ENCODE measurements at places on chromosomes 3 and 15.

GRCh38 chr3:5201536-5201935 lies 14.0 kb downstream of the EDEM1 start:
- no peak for DNase-seq

DNA sequence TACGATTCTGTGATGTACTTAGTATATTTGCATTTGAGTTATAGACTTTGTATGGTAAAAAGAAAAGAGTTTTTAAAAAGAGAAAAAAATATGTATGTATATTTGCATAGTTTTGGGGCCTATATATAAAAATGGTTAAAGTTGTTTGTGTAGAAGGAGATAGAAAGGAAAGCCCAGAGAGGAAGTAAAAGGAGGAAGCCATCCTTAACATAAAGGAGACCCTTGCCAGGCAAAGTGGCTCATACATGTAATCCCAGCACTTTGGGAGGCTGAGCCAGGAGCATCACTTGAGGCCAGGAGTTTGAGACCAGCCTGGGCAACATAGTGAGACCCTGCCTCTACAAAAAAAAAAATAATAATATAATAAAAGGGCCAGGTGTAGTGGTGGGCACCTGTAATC lies 8.4 kb downstream of the SNAP23 start:
- no peak for DNase-seq

DNA sequence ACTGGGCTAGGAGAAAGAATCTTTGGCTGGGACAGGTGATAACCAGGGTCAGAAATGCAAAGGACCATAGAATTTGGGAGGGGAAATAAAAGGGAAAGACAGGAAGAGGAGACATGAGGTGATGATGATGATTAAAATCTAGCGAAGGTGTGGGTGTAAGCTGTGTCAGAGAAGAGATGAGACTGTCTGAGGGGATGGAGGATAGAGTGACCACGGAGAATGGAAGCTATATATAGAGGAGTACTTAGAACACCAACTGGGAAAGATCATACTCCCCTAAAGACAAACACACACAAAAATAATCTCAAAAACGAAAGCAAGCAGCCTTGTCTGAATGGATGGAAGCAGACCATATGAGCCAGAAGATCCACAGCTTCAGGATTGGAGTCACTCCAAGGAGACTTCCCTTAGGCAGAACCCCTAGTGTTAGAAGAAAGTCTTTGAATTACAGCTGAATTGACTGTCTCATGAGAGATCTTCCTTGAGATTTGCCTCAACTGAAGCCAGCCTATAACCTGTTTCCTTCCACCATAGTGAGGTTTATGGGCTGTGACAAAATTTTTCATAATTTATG lies 115.2 kb upstream of the DAZL start:
- DNase-seq, result no peak

DNA sequence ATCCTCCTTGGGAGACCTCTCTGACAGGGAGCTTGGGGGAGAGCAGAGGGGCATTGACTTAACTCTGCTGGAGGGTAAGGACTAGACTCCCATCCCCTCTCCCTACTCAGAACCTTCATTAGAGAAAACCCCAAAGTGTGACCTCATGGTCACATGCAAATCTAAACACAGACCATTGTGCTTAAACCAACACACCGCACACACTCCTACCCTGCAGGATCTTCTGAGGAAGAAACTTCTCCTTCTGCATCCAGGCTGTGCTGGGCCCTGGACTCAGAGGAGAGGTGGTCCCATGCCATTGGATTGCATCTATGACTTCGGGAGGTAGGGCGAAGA lies 805 bp upstream of the PARP16 start:
- no peak for DNase-seq

- DNase-seq, result no peak
These were observed 14.6 kb upstream of the IL17RD start for GRCh38 chr3:57179580-57180410.

DNA sequence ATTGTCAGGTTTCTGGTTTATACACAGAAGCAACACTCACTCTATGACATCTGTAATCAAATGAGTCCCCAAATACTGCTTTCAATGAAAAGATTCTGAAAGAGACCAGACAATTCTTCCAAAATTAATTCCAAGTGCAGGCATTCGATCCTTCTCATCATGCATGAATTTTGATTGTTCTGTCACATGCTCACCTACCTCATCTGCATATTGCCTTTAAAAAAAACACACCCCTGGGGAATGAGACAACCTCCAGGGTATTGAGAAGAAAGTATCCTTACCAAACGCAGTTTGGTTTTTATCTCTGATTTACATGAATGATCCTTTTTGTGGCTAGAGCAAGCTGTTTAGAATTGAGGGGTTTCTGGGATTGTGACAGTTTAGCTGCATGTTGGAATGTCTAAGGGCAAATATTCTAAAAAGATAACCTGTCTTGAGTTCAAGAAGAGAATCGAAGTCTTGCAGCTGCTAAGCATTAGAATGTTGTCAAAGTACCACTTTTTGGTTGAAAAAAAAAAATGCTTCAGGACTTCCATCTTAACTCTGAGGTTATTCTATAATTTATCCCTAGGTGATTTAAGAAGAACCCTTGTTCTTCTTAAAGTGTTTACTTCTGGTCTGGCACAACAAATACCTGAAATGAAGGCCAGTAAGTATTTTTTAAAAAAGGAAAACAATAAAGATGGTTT lies 653.1 kb downstream of the RBMS3 start:
- no peak for DNase-seq

GRCh38 chr3:11084677-11085076 lies 69.6 kb upstream of the HRH1 start:
- no peak for DNase-seq

DNA sequence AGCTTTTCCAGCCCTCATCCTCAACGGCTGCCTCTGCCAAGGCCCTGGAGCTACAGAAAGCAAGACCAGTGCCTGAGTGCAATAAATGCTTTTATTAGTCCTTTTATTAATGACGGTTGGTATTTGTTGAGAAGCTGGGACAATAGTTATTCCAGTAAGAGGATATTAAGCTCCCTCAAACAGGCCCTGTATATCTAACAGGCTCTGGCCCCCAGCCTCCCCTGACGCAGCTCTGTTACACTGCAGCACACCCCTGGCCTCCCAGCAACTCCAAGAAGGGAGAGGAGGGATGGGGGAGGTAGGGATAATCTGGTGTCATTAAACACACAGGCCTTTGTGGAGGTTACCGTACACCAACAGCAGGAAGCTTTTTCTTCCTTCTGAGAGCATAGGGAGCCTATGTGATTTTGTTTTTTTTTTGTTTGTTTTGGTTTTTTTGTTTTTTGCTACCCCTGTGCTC lies 30.8 kb upstream of the MAGEF1 start:
- DNase-seq, result no peak

GRCh38 chr3:98592345-98592935 lies 971 bp downstream of the CPOX start:
- no peak for DNase-seq

GRCh38 chr15:40038275-40038637 lies 725 bp downstream of the SRP14 start:
- no peak for DNase-seq

GRCh38 chr3:111998636-111999483 lies at the start of gene TAGLN3:
Gene TAGLN3, plus strand, starts transcription at chr3:111998922. Its CDS starts 501 bp downstream, at chr3:111999423.
- DNase-seq, result no peak

DNA sequence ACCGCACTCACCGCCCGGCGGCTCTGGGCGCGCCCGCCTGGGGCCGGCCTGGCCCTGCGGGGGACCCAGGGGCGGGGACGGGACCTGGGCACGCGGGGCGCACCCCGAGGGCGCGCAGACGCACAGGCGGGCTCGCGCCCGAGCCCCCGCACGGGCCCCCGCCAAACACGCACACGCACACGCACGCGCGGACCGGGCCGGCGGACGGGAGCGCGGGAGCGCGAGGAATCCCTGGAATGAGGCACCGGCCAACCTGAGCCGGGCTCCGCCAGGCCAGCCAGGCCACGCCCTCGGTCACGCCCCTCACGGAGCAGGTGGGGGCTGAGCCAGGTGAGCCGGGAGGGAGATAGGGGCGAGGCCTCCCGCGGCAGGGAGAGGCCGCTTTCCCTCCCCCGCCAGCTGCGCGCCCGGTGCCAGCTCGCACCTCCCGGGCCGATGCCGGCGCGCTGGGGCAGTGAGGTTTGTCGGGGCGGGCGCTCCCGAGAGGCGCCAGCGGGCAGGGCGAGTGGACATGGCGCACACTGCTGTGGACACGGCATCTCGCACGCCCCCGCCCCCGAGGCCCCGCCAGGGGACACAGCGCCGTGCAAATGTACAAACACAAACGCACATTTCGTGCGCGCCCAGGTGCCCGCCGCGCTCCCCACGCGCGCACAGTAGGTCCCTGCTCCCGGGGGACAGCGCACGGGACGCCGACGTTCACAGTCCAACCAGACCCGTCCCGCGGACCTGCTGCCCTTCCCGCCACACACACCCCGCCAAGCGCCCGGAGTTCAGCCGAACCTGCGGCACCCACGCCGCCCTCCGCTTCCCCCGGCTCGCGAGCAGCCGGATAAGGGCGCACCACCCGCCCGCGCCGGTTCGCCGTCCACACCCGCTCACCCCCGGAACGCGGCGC lies 75.9 kb upstream of the VGLL4 start:
- peak; percentile 65 for DNase-seq

- DNase-seq, result no peak
These were observed 2.8 kb downstream of the MB21D2 start for GRCh38 chr3:192914848-192915247.

DNA sequence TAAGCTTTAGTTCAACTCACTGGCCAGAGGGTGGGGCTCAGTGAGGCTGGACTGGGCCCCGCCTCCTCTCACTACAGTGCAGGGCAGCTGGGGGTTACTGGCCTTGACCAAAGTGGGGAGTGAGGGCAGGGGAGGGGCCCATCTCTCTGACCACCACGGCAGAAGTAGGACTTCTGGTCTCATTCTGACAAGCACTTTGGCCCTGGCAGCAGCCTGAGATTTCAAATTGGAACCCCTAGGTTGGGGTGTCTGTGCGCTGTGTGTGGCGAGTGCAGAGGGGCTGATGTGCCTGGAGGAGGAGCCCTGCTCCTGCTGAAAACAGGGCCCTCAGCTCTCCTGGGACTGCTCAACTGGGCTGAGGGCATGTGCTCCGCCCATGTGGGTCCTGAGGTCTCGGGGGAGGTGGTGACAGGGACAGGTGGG lies 60.3 kb upstream of the RPL32 start:
- no peak for DNase-seq

DNA sequence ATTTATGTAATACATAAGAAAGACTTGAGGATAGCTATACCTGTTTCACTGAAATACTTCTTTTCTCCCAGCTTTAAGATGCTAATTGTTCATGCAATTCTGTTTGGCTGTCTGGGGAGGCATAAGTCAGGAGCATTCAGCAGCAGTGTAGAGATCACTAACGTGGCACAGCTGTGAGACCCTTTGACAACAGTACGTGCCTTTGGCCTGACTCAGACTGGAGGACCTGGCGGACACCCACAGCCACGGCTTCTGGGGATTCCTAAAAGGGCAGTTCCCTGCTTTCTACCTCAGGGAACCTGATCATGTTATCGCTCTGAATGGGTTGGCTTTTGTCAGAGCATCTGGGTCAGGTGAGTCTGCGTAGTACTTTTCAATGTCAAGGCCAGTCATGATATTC lies 295.0 kb upstream of the ICE2 start:
- DNase-seq, result no peak

GRCh38 chr3:61855211-61855610 lies 293.8 kb downstream of the PTPRG start:
- DNase-seq, result no peak

DNA sequence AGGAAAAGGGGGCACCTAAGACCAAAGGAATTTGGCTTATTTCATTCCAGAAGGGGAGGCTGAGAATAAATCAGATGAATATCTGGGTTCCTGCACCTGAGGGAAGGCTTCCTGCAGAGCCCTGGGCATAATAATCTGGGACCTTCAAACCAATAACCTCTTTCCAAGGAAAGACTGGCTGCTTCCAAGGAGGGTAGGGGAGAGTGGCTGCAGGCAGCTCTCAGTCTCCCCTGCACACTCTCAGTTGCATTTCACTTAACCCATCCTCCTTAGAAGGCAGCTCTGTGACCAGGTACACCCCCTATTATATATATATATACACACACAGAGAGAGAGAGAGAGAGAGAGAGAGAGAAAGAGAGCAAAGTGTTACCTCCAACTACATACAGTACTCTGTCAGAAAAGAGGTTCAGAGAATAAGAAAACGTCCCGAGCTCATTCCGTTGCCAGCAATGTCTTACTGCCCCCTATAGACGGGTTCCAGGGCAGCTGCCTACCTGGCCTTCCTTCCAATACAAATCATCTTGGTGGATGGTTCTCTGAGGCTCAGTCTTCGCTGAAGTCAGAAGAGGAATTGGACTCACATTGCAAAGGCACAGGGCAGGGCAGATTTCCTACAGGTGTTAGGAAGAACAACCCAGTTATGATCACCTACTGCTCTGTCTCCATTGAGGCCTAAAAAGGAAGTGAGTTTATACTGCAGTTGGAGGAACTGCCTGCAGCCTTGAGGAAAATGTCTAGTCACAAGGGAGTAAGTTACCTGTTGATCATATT lies 26.1 kb downstream of the CAPN3 start:
- no peak for DNase-seq

DNA sequence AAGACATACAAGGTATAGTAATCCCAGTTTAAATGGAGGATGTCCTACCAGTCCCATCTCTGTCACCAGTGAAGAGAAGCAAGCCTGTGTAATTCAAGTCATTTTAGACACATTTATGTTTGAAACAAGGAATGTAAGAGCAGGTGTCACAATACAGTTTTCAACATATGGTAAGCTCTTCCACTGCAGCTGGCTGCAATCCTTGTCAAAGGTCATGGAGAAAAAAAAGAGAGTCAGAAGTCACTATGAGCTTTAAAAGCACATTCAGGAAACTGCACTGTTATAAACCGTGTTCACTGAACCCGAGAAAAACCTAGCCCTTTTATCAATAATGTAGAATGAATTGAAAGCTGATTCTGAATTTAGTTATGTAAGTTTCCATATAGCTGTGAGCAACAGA lies 206.4 kb downstream of the NAALADL2 start:
- no peak for DNase-seq

DNA sequence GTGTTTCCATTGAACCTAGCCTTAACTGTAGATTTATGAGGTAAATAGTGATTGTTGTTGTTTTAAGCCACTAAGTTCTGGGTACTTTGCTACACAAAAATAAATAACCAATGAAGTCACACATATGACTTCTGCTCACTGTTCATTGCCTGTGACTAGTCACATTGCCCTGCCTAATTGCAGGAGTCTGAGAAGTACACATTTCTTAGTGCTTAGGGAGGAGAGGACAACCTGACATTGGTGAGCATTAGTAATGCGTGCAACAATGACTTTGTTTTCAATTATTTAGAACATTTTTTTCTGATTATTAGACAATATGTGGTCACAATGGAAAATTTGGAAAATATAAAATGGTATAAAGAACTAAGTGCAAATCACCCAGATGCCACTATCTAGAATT lies 133.2 kb upstream of the DAZL start:
- no peak for DNase-seq

DNA sequence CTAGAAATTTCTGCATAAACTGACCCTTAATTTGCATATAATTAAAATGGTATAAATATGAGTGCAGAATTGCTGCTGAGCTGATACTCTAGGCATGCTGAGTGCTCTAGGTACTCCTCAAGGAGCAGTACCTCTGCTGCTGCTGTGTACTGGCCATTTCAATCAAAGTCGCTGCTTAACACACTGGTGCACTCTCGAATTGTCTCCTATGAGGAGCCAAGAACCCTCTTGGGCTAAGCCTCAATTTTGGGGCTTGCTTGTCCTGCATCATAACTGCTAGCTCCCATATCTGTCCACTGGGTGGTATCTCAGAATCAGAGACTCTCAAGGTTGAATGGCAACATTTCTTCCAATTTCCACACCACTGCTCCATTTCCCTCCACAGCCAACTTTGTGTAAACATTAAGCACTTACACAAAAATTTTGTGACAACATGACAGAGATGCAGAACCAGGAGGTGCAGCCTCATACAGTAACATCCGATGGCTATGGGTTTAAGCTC lies 82.5 kb downstream of the XXYLT1 start:
- DNase-seq, result no peak

GRCh38 chr15:74977599-74977998 lies 17.8 kb upstream of the SCAMP5 start:
- no peak for DNase-seq

All from stimulated activated CD4-positive, alpha-beta T cell treated with anti-CD3 and anti-CD28 coated beads, Interleukin-15, amount 100 ng/mL, for 1 hour (primary cell).